ENCODE measurements at places on chromosomes 4 and X.
A peak's percentile ranks its signal among the peaks of the same experiment; 100 is the strongest.

- DNase-seq: no peak
These were observed 983.1 kb downstream of the STIM2 start for GRCh38 chr4:27843776-27844175.

- no peak for DNase-seq
These were observed 64.9 kb upstream of the ADRA2C start for GRCh38 chr4:3701271-3701734.

- no peak for DNase-seq
These were observed 271.2 kb downstream of the NLGN4X start for GRCh38 chrX:5957506-5957905.

DNA sequence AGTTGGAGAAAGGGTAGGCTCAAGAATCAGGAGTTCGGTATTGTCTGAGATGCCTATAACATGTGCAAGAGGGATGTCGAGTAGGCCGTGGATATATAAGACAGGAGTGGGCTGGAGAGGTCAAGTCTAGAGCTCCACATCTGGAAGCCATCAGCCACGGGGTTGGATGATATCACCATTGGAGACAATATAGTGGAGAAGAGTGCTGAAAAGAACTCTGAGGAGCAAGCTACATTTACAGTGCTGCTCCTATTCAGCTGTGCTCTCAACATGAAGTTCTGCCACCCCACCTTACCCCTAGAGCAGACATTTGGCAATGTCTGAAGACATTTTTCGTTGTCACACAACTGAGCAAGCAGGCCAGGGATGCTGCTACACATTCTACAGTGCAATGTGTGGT, 20.9 kb upstream of the PLAC1 start:
- no peak for DNase-seq

DNA sequence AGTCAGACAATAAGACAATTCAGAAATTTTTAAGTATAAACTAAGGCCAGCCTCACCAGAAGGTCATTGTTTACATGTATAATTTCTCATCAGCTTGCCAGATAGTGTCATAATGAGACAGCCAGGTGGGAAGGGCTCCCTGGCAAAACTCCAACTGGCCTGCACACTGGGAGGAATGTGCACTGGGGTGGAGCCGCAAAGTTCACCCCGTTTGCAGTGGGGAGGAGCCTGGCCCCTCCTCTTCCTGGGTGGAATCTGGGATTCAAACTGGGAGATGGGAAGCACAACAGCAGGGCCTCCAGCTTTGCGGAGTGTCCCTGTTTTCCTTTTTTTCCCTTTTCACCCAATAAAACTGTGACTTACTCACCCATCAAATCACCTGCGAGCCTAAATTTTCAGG, 329.9 kb downstream of the SMARCA1 start:
- DNase-seq: peak; percentile 48

DNA sequence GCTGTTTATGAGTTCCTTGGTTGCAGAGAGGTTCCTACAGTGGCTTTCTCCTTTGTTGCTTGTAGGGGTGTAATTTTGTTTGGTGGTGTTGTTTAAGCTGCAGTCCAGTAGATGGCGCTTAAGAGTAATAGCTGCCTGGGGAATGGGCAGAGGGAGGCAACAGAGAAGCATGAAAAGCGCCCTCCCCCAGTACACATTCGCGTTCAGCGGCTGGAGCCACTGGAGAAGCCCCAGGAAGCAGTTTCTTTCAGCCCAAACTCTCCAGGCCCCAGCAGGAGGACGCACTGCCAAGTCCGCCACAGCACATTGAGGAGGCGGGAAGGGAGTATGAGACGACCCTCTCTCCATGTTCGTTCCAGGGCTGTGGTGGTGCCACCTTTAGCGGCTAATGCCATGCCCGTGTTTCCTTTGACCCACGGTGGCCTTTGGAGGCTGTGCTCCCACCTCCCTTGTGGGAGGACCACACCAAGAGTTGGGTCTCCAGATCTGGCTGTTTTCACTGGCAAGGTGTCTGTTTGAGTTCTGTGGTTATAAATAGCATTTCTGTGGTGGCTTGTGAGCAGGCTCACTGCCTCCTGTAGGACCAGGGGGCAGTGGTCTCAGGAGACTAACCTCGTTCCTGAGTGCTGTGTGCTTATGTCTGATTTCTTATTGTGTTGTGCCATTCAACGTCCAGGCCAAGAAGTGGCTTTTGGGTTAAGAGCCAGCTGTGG, 252.3 kb downstream of the ARHGAP10 start:
- no peak for DNase-seq

DNA sequence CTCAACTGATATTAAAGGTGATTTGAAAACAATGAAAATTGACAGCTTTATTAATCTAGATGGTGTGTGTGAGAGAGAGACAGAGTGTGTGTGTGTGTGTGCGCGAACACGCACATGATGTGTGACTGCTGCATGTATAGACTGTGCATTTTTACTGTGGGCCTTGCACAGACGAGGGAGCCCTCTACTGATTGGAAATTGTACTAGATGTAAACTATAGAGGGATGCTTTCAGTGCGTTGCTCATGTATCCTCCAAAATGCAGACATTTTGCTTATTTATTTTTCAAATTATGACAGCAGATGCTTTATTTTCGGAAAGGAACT, 168.4 kb upstream of the GK2 start:
- peak; percentile 37 for DNase-seq
